CD4-positive, alpha-beta T cell treated with Interleukin-10 for 1 hour (primary cell): ENCODE measurements at places on chromosomes 2 and 18.

GRCh38 chr2:206004004-206004693 lies 81.8 kb downstream of the INO80D start:
- peak; percentile 13 for DNase-seq

- no peak for DNase-seq
These were observed 264.0 kb downstream of the TPGS2 start for GRCh38 chr18:36564841-36565240.

- DNase-seq: no peak
These were observed 823 bp downstream of the PARD3B start for GRCh38 chr2:204545861-204546735.

DNA sequence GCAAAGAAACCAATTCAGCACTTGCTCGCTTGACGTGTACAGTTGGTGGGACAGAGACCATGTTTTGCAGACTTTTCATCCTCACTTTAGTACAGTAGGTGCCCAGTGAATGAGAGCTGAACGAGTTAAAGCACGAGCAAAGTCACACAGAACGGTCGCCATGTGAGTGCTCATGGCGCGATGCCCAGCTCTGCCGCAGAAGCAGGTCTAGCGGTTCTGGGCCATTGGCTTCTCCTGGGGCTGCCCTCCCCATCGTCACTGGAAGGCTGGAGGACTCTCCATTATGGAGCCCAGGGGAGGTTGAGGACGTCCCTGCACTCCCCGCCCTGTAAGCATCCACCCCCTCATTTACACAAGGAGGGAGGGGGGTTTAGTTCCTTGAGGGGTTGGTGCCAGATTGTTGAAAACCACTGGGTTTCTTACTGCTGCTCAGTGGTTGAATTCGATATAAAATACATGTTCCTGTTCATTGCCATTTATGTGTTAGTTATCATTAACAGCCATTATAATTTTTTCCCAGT lies 24.9 kb downstream of the PTGR3 start:
- no peak for DNase-seq

DNA sequence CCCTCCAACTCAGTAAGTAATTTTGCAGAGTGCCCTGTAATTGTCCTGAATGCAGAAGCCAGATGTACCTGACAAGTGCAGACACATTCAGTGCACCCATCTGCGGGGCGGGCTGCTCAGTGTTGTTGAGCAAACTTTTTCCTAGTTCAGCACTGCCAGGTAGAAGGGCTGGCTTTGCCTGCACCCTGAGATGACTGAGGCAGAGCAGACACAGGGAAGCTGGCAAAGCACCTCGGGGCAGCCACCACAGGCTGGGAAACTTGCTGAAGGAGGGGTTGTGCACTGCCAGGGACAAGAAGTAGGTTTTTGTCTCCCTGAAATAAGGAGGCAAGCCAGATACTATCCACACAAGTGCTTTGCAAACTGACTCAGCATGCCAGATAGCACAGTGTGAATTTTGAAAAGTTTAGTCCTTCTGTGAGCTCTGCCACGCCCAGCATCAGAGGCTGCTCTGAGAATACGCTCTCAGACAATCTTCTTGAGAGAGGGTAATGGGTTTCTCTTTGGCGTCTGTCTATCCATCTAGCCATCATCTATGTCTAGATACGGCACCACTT lies 62.3 kb downstream of the SOWAHC start:
- DNase-seq: no peak

DNA sequence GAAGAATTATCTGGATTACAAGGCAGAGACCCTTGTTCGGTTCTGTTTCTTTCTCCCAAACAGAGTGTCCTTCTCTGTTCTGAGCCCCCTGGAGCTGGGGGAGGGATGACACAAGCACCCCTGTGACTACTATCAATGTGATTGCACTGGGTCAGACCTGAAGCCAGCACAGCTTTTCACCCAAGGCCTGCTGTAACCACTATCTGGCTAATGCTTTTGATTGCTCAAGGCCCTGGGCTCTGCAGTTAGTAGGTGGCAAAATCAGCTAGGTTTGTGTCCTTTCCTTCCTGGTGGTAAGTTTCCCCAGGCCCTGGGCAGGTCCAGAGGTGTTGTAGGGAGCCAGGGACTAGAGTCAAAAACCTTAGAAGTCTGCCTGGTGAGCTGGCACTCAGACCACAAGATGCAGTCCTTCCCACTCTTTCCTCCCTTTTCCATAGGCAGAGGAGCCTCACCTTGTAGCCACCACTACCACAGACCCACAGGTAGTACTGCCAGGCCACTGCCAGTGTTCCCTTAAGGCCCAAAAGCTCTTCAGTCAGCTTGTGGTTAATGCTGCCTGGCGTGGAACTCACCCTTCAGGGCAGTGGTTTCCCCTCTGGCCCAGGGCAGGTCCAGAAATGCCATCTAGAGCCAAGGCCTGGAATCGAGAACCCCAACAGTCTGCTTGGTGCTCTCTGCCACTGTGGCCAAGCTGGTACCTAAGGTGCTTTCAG lies 83.0 kb downstream of the FAM117B start:
- DNase-seq: no peak
